NCI-H187 treated with DMSO at 0.1 percent for 48 hours (cell line): ENCODE measurements at places on chromosomes 7 and 10.

- DNase-seq: no peak
Measured at GRCh38 chr10:96578633-96579032, 8.2 kb downstream of the TM9SF3 start.

GRCh38 chr10:128274938-128275337 lies 148.7 kb upstream of the MKI67 start:
- DNase-seq: no peak

- DNase-seq: no peak
Measured at GRCh38 chr10:84288151-84288550, 40.2 kb upstream of the CCSER2 start.

DNA sequence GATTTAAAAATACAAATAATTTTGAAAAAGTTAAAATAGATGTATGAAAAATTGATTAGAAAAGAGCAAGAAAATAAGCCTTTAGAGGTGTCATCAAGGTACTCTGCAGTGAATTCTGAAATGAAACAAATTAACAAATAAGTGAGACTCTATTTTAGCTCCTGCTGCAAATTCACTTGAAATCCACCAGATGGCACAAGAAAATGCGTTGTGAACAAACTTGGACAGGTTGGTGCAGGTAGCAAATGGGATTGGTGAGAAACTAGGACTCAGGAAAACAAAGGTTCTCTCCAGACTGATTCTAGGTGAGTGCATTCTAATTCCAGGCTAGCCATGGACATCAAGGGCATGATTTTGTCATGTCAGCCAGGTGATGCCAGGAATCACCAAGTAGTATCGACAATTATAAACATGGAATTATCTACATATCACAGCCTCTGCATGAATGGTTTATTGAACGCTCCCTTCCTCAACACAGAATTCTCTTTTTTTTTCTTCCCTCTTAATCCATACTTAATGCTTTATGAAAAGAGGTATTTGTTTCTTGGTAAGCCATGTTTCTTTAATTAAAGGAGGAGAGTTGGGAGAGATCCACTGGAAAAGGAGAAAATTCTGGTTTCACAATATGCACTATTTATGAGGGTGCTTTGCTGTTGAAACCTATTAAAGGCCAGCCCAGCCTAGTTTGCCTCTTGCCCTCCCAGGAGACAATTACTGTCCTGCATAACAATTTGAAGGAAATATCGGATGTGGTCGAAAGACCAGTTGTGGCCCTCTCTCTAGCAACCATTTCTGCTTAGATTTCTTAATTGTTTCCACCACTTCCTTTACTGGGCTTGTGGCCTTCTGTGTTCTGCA lies 118.1 kb downstream of the ZNF365 start:
- DNase-seq: no peak

GRCh38 chr7:17155529-17155928 lies 142.9 kb upstream of the AHR start:
- DNase-seq: no peak

DNA sequence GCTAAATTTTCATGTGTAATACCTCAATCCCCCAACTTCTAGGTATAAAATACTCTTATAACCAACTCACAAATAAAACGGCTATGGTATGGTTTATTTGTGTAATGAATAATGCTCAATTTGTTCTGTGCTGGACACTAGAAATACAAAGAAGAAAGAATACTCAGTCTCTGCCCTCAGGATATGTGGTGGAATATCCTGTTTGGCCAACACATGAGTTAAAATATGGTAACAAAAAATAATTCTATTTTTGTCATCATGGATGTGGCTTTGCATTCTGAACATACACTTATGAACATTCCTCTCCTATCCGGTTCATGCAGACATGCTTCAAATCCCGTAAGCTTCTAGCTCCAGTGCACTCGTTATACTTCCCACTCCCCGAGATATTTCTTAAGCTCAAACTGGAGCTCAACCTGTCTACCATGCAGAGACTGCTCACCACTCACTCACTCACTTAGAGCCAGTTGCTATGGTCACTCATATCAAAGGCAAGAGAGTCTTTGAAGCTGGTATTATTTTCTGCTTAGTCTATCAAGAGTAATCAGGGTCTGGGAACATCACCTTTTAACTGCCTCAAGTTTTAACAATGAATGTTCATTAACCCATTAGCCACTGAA lies 53.8 kb upstream of the SLC16A12 start:
- DNase-seq: no peak

GRCh38 chr10:5042922-5043321 lies 39.3 kb upstream of the AKR1C2 start:
- DNase-seq: no peak

DNA sequence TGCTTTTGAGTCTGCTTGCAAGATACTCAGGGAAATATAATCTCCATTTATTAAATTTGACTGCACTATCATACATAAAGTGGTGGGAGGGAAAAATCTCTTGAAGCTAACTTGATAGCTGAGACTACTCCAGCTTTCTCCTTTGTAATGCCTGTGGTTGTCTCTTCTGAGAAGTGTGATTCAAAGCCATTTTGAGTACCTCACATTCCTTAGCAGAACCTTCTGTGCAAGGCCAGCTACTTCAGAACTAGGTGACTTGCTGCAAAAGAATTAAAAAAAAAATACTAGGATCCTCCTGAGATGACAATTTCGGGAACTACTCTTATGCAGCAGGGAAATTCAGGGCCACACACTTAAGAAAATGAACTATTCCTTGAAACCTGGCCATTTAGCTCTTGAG lies 294.8 kb downstream of the MDFIC start:
- DNase-seq: no peak

- DNase-seq: no peak
Measured at GRCh38 chr10:45514291-45515270, 140.6 kb downstream of the ALOX5 start.

- DNase-seq: no peak
Measured at GRCh38 chr7:37052705-37053104, 328.4 kb upstream of the AOAH start.

DNA sequence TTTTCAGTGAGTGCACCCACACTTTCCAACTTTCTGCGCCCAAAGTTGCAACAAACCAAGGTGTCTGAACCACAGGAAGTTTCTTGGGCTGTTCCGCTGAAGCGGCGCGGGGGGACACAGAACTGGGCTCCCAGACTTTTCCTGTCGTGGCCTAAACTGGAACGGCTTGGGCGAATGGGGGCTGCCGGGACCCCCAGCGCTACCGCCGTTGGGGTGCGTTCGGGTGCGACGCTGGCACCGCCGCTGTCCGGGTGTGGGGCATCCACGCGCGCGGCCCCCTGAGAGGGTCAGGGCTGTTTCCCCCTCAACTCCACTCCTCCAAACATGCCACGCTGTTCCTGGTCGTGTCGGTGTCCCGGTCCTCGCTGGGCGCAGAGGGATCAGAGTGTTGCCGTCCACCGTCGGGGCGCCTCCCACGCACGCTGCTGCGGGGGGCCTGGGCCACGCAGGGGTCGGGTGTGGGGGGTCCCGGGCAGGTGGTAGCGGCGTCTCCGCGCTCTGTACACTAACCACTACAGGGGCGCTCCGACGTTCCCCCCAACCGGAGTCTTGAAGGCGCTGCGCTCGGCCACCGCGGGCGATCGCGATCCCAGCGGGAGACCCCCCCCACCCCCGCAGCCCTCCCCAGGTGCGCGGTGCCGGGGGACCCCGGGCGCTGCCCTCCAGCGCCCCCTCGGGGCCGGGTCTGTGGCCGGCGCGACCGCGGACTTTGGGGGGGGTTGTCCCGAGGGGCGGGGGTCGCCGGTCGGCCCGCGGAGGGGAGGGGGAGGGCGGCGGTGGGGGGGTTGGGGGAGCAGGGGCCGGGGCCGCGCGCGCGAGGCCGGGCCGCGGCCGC lies 2.2 kb upstream of the CUX1 start:
- DNase-seq: no peak
